Stimulated activated CD4-positive, alpha-beta T cell treated with anti-CD3 and anti-CD28 coated beads, Interleukin-2, amount 100 ng/mL, for 48 hours (primary cell): ENCODE measurements at places on chromosomes 2 and 18.

DNA sequence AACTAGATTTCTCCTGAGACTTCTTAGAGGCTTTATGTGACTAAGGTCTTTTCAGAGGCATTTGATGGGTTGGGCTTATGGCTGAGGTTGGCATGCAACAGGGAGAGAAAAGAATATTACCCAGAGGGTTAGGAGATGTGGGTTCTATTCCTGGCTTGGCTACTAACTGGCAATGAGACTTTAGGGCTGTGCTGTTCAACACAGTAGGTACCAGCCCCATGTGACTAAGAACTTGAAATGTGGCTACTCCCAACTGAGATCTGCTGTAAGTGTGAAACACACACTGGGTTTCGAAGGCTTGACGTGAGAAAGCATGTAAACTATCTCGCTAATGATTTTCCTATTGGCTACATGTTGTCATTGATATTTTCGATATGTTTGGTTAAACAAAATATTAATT lies 324.9 kb upstream of the SLC14A2 start:
- no peak for DNase-seq

DNA sequence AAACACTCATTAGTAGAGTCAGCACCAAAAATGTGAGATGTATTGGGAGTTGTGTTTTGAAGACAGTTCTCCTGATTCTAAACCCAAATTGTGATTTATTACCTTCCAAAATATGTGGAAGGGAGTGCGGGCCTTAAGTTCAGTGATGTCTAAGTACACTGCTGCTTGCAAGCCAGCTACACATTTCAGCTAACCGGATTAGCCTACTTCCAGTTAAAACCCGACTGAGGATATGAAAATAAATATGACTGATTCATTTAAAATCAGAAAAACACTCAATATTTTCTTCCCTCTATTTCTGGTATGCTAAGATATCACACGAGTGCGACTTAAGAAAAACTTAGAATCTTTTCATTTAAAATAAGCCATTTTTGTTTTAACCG lies 907 bp downstream of the FHL2 start:
- no peak for DNase-seq

DNA sequence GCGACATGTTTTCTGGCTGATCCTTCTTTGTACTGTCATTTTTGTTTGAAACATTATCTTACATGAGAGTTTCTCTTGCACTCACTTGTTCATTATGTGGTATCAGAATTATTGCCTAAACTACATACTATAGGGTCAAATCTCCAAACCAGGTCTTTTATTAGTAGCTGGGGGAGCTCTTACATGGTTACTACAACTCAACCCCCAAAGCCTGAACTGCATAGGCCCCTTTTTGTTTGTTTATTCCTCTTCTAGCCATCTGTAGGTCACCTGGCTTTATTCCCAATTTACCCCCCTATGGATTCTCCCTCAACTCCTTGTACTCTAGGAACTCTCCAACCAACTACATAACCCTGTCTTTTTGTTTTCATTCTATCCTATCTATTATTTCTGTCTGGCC lies 46.7 kb downstream of the PUM2 start:
- DNase-seq = no peak

DNA sequence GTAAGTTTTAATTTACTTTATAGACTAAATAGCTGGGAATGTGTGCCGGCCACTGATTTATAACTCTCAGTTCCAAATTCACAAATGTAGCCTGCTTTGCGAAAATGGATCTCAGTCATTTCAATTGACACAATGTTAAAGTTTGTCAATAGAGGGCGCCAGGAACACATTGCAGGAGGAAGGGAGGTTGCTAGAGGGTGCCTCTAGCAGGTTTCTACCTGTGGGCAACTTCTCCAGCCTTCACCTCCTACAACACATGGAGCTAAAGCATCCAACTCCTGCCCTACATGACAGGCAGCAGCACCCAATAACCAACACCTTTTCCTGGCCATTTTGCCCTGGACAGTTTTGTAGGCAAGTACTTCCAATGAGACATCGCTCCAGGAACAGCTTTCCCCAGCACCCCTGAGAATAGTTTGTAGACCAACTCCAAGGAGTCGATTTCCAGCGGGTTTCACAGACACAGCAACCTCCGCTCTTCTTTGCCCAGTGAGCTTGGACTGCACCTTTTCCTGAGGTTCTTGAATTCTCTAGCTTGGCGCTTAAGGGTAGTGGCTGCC lies 784.8 kb upstream of the CDH2 start:
- DNase-seq = no peak

DNA sequence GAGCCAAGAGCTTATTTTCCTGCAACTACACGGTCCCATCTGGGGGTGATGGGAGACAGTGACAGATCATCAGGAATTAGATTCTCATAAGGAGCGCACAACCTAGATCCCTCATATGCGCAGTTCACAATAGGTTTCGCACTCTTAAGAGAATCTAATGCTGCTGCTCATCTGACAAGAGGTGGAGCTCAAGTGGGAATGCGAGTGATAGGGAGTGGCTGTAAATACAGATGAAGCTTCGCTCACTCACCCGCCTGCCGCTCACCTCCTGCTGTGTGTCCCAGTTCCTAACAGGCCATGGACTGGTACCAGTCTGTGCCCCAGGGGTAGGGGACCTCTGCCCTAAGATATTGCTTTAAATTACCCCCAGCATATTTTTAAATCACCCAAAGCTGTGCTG lies 10.8 kb downstream of the LRRFIP1 start:
- no peak for DNase-seq

- no peak for DNase-seq
These were observed 33.2 kb downstream of the PTPN4 start for GRCh38 chr2:119792907-119793312.
